Stimulated activated CD4-positive, alpha-beta T cell treated with anti-CD3 and anti-CD28 coated beads, Interleukin-2, amount 100 ng/mL, for 48 hours (primary cell): ENCODE measurements at places on chromosomes 1 and 21.
A peak's percentile ranks its signal among the peaks of the same experiment; 100 is the strongest.

- no peak for DNase-seq
These were observed 58.4 kb upstream of the DYNLT5 start for GRCh38 chr1:66693856-66694255.

GRCh38 chr1:172642970-172643369 is 15.9 kb upstream of the FASLG start:
- DNase-seq = no peak

- DNase-seq = no peak
These were observed 31.6 kb downstream of the KCNN3 start for GRCh38 chr1:154838461-154838860.

- no peak for DNase-seq
These were observed 97.0 kb downstream of the OBSCN start for GRCh38 chr1:228304766-228305395.

GRCh38 chr1:66617362-66618184 is 83.6 kb downstream of the SGIP1 start:
- DNase-seq = no peak

GRCh38 chr1:42334240-42335049 is 590 bp downstream of the FOXJ3 start:
- peak; percentile 14 for DNase-seq

DNA sequence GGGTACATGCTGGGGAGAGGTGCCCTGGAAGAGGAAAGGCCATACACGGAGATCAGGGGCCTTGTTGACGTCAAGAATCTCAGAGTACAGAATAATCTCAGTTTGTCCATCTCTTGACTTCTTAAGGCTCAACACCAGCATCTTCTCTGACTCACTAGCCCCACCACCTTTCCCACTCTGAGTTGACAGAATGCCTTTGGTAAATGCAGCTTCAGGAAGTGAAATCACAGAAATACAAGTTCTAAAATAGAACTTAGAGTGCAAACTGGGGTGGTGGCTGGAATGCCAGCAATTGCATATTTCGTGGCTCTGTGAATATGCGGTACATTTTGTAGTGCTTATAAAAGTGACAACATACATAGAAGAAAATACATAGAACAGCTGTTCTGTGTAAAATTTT is 1.6 kb downstream of the COG2 start:
- no peak for DNase-seq

DNA sequence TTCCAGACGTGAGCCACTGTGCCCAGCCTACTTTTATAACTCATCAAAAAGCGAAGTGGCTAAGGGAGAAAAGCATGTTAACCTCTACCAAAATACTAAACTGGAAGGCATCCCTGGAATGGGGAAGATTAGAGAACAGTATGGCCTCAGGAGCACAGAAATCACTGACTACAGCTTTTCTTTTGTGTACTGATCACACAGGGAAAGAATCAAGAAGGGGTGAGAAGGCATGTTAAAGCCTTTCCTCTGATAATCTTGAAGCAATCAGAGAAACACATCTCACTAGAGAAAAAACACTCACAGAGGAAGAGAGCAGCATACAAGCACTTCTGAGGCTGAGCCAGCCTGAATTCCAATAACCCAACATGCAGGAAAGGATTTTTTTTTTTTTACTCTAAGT is 10.7 kb downstream of the PCAT6 start:
- no peak for DNase-seq

DNA sequence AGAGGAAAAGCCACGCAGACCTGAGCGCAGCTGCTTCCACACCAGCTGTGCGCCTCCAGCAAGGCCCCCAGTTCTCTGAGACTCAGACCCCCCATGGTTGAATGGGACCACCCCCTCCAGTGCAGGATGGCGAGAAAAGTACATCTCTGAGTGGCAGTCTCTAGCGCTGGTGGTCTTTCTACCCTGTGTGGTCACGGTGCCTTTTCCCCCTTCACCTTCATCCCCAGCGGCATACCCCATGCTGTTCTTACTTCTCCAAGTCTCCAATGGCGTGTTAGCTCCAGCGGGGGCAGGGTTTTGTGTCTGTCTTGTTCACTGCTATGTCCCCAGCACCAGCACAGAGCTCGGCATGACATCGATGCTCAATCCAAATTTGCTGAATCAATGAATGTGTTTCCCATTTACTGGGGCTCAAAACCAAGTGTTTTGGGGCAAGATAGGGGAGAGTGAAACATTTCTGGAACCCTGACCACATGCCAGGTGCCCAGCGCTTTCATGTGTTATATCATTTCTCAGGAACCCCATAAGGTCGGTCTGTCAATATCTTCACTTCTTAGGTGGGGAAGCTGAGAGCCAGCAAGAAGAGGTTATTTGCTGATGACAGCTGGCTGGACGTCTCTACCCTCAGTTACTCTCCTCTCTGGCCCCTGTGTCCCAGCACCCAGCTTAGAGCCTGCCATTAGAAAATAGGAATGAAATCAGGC is 959 bp upstream of the SDC3 start:
- DNase-seq = no peak
